NCI-H345 (cell line): ENCODE measurements at places on chromosomes 1 and 21.

DNA sequence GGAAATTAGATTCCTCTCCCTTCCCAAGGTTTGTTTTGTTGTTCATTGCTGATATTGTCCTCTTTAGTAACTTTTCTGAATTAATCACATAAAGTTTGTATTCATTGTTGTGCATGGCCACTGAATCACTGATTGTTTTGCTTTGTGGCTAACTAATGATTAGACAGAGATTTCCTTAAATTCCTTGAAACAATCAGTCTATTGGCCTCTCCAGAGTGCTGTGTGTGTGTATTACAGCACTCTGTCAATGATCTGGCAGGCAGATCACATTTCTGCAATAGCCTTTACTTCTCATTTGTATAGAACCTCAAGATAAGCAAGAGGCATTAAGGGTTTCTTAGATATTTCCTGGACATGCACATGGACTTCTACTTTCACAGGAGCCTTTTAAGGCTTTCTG is 78.6 kb downstream of the DUSP10 start:
- no peak for DNase-seq

DNA sequence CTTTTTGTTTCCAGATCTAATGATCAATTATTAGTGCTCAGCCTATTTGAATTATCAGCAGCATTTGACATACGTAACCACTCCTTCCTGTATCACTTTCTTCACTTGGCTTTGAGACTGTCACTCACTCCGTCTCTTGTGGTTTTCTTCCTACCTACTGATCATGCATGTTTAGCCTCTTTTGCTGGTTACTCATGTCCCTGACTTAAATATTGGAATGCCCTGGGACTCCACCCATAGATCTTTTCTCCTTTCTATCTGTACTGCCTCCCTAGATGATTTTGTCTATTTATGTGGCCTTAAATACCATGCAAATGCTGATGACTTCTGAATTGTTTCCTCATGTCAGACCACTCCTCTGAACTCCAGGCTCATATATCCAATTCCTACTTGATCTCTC is 57.7 kb upstream of the PDE4B start:
- DNase-seq, result no peak

GRCh38 chr1:48627486-48627885 is 149.2 kb downstream of the BEND5 start:
- no peak for DNase-seq

DNA sequence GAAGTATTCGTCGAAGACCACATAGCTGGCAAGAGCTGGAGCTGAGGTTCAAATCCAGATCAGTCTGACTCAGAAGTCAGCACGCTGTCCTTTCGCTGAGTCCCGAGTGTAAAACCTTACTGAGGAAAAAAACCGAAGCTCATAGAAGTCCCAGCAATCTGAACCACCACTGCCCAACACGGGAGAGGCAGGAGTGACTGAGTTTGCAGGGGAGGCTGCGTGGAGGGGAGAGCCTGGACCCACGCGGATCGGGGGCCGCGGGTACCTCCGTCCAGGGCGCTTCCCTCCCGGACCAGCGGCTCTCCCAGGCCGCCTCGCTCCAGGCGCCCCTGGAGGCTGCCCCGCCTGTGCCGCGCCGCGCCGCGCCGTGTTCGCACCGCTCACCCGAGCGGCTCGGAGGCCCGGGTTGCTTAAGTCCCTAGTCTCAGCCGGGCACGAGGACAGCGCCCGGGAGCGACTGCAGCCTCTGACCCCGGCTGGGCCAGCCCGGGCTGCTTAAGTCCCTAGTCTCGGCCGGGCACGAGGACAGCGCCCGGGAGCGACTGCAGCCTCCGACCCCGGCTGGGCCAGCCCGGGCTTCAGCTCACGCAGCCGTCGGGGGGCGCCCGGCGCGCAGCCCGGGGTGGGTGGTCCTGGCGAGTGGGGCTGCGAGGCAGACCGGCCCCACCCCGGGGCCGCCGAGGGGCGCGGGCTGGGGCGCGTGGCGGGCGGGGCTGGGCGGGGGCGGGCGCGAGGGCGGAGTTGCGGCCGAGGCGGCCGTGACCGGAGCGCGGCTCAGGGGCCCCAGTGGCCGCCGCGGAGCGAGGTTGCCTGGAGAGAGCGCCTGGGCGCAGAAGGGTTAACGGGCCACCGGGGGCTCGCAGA is at the start of gene ADAMTSL4:
Gene ADAMTSL4 (plus strand): TSS at position 777 of the 864 bp plus-strand sequence. CDS start 2,881 bp downstream, outside the sequence.
- peak; percentile 69 for DNase-seq

- DNase-seq, result no peak
Measured at GRCh38 chr1:109412551-109412950, 13.7 kb downstream of the PSMA5 start.

DNA sequence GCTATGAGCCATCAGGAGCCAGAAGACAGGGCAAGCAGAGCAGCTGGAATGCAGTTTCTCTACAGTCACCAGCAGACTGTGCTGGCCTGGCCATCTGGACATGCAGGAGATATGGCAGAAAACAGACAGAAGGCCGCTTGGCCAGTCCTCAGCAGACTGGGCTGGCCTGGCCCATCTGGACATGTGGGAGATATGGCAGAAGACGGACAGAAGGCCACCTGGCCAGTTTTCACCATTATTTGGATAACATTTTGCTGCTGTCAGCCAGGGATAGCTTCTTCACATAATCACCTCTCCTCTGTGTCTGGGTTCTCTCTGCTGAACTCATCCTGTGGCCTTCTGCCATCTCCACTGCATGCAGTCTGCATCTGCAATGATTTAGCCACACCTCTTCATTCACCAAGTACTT is 25.0 kb upstream of the CACYBP start:
- DNase-seq, result no peak
